Right renal pelvis (tissue), 4 donors: ENCODE measurements at places on chromosomes 3 and 15.

GRCh38 chr3:65888980-65889706 is 149.6 kb downstream of the MAGI1 start:
- no peak for DNase-seq

- no peak for DNase-seq
Measured at GRCh38 chr3:184227481-184227935, 1.9 kb upstream of the VWA5B2 start.

DNA sequence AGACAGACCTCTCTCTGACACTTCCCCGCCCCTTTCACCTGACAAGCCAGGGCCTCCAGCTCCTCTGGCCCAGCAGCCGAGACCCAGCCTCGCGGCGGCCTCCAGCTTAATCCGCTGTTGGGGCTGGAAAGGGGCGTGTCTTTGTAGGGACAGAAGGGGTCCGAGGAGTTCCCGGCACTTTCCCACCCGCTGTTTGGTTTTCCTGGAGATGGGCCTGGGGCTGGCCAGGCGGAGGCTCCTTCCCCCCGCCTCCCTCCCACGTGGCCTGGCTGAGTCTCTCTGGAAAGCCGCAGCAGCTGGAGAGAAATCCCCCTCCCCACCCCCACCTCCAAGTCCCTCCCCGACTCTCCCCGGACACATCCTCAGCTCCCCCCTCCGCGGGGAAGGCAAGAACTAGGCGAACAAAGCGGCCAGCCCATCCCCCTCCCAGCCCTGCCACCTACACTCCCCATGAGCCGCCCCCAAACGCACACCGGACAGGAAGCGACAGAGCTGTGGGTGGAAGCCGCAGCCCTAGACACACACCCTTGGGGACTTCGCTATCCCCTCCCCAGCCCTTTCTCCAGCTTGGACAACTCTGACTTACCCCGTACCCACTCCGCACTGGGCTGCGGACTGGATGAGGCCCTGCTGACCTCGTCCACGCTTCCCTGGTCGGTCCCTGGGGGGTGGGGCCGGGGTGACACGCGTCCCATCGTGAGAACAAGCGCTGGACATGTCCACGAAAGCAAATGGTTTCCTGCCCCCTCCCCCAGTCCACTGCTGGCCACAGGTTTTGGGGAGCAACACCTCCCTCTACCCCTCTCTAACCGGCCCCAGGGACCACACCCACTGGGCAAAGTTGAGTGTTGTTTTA is 1.2 kb downstream of the IGDCC4 start:
- no peak for DNase-seq

DNA sequence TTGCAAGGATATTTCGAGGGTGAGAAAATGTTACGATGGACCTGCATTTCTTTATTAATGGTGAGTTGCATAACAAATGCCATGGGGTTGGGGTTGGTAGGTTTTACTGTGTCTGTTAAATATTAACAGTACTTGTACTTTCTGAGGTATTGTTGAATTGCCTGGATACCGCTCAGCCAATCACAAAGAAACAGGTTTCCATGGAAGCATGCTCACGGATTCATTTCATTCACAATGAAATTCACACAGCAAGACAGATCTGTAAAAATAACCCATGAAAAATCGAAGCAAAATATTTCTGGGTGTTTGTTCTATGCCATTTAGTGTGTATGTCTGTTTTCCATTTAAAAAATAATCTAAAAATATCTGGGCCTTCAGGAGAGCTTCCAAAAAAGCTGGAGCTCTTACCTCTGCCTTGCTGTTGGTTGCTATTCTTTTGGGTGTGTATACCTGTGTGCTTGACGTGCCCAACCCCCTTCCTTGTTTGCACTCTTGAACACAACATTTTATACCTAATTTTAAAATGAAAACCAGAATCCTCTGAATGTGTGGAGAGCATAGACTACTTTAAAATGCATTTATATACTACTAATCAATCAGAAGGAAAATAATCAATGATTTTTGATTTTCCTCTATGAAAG is 479.8 kb upstream of the TBL1XR1 start:
- no peak for DNase-seq

DNA sequence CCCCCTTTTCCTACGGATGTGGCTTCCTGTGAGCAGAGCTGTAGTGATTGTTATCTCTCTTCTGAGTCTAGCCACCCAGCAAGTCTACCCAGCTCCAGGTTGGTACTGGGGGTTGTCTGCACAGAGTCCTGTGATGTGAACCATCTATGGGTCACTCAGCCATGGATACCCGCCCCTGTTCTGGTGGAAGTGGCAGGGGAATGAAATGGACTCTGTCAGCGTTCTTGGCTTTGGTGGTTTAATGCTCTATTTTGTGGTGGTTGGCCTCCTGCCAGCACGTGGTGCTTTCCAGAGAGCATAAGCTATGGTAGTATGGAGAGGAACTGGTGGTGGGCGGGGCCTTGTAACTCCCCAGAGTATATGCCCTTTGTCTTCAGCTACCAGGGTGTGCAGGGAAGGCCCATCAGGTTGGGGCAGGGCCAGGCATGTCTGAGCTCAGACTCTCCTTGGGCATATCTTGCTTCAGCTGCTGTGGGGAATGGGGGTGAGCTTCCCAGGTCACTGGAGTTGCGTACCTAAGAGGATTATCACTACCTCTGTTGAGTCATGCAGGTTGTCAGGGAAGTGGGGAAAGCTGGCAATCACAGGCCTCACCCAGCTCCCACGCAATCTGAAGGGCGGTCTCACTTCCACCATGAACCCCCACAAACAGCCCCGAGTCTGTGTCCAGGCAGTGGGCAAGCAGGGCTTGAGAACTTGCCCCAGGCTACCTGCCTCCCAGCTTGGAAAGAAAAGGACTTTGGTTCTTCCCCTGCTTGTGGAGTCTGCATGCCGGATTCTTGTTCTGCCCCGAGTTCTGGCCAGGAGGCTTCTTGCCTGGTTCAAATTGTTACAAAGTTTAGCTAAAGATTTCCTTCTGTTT is 9.0 kb upstream of the ADGRG7 start:
- no peak for DNase-seq

- DNase-seq: no peak
Measured at GRCh38 chr3:31331278-31331677, 201.4 kb upstream of the STT3B start.

GRCh38 chr15:87863152-87863551 is 393.4 kb downstream of the NTRK3 start:
- DNase-seq: peak; percentile 16

DNA sequence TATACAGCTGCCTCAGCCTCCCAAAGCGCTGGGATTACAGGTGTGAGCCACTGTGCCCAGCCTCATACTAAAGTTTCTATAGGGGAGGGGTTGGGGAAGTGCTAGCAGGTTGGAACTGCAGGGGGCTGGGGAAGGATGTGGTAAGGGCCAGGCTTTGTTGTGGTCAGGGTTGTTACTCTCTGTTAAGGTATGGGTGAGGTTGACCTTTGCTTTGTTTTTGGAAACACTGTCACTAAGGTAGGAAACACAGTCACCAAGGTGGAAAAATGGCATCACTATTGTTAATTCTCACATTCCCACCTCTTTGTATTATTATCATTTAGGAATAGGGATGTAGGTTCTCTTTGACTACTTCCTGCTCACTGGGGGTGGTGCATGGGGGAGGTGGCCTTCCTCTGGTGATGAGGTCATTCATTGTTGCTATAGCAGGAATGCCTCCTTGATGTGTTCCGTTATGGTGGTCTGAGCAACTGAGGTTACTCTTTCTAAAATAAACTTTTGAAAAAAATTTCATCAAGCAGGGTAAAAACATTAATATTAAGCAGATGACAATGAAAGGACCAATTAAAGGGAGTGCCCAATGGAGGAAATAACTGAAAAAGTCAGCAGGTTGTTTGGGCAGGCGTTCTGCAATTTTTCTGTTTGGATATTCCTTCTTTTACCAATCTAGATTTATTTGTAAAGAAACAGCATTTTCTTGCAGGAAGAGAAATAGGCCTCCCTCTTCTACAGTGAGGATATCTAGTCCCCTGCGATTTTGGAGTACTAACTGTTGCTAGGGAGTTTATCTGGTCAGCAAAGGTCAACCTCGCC is 150.5 kb downstream of the WDR76 start:
- DNase-seq: no peak

DNA sequence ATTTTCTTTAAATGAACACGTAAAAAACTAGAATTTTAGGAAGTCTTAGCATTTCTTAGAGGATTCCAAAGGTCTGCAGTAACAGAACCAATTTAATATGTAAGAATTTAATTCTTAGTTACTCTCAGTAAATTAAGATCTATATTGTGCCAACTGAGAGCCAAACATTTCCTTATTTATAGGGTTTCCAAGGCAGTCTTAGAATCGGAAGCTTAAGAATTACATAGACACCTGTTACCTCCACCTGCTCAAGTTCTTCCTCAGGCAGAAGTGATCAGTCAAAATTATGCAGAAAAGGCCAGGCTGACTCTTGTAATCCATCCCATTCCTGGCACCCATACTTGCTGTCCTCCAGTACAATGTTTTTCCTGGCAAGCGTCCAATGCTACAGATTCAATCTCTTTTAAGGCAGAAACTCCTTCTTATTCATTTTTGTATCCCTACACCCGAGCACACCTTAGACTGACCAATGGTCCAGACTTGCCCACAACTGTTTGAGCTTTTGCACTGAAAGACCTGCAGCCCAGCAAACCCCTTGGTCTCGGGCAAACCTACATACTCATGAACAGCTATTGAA is 64.3 kb downstream of the NCEH1 start:
- no peak for DNase-seq

DNA sequence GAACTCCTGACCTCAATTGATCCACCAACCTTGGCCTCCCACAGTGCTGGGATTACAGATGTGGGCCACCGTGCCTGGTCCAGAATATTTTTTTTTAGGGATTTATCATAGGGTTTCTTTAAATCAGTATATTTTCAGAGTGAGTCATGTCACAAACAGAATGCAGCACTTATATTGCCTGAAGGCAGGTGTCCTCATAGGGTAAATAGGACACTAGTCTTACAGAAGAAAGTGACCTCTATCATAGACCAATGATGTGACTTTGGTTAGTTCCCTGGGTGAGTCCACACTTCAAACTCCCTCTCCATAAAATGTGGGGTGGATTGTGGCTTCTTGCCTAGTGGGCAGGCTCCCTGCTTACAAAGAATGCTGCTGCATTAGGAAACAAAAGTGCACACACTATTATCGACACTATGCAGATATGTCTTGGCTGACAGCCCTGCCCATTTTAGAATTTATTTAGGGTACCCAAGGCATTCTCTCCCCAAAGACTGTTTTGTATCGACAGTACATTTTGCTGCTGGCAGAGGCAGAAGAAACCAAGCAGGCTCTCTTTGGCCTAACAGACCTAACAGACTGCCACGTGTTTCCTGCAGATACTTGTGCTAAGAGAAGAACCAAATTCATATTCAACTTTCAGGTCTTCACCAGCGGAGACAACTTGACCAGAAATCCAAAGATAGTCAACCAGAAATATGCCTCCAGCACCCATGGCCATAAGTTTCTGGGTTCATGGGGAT is 125.0 kb downstream of the MOBP start:
- no peak for DNase-seq

DNA sequence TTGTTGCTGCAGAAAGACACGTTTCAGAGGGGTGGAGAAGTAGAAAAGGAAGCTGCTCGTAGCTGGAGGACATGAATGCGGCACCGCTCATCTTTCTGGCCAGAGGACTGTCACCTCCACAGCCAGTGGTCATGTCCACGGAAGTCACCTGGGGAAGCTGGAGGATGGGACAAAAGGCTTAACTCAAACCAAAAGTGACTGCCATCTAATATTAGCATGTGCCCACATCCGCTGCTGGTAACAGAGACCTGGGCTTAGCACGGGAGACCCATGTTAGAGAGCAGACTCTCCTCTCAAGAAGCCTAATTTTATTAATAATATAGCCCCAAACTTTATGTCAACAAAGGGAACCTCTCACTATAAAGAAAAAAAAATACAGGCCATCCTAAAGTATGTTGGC is 5.9 kb downstream of the MEX3B start:
- no peak for DNase-seq

DNA sequence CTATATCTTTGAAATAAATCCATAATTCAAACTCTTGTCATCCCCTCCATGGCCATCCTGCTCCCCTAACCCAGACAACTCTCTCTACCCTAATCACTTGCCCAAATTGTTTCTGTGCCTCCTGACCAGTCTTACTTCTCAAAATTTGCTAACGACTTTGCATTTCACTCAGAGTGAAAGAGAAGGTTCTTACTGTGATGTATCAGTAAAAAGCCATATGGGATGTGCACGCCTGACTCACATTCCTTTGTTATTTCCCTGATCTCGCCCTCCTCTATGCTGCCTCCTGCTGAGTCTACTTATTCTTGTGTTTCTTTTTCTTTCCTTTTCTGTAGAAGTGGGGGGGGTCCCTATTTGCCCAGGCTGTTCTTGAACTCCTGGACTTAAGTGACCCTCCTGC is 487.2 kb upstream of the FRG2C start:
- no peak for DNase-seq
